HT-29 (cell line): ENCODE measurements at places on chromosomes 6 and 20.
A peak's percentile ranks its signal among the peaks of the same experiment; 100 is the strongest.

DNA sequence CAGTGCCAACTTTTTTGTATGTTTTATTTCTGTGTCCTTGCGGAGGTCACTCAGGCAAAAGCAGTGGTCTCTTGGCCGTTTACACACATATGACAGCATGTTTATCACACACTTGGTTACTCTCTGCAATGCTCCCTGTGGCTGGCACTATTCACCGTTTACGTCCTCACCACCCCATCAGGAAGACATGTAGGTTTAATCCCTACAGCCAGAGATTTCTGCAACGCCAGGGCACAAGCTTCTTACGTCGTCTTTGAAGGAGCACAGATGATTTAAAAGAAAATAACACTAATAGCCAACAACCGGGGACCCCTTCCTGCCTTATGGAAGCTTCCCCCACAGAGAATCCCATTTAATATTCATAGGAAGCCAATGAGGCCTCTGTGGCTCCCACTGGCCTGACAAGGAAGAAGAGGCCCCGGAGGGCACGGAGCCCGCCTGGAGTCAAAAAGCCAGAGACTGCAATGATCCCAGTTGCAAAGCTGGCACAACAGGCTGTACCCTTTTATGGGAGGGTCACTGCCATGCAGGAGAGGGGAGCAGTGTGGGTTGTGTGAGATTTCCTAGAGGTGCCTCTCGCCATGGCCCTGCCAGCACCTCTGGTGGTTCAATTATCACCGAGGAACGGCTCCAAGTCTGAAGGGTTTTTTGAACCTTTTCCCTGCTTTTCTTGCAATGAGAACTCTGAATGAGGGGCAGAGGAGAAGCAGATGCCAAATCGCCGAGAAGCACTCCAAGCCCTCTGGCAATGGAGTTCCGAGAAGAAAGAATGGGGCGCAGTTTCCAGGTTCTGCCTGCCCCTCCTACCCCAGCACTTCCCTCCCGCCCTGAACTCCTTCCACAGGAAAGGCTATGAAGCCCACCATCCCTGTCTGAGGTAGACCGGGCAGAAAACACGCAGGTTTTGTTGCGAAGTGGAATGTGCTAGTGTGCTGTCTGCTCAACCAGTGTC is 96.2 kb downstream of the THBS2 start:
- DNase-seq, result no peak

- no peak for DNase-seq
Observed at GRCh38 chr6:14270142-14270893, 152.7 kb downstream of the CD83 start.

DNA sequence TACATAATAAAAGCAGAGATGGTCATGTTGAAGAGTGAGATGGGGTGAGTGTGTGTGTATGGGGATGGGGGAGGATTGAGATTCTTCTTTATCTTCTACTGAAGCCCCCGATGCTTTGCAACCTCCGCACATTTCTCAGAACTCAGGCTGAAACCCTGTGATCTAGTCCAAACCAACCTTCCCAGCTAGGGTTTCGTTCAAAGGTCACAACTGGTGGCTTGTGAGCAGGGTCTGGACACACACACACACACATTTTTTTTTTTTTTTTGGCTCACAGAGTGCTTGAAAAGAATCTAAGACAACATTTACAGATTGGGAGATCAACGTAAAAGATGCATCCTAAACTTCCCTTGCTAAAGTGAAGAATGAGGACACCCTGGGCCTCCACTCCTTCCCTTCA is 225.0 kb upstream of the AGPAT4 start:
- no peak for DNase-seq

DNA sequence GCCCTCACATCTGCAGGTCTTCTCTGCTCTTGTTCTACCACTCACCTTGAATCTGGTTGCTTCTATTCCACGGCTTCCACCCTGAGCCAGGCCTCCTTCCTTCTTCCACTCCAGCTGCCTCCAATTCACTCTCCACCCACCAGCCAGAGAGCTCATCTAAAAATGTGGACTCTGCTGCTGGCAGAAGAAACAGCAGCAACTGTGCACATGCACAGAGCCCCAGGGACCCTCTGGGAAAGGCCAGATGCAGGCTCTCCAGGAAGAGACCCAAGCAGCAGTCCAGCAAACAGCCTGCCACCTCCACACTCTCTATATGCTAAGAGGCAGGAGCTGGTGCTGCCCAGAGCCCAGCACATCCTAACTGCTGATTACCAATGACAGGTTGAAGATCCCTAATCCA is 162.6 kb upstream of the TOP1 start:
- no peak for DNase-seq

DNA sequence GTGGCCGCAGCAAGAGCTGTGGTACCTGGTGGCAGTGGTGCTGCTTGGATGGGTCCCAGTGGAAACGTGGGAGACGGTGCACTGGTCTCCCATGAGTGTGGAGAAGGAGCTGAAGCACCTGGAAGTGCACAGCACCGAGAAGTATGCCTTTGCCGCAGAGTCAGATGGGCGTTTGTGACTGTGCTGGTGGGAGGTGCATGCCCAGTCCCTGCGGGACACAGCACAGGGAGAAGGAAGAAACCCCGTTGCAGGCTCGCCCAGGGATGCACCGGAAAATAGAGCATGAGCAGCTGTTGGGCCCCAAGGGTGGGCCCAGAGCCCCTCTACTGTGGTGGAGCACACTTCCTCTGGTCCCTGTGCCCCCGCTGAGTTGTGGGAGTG is 19.3 kb upstream of the RGS17 start:
- DNase-seq, result no peak

- DNase-seq, result peak; percentile 87
Observed at GRCh38 chr6:108560463-108561308, at the start of gene FOXO3. FOXO3 (plus strand) TSS chr6:108560917; CDS start chr6:108561209, 292 bp downstream.

DNA sequence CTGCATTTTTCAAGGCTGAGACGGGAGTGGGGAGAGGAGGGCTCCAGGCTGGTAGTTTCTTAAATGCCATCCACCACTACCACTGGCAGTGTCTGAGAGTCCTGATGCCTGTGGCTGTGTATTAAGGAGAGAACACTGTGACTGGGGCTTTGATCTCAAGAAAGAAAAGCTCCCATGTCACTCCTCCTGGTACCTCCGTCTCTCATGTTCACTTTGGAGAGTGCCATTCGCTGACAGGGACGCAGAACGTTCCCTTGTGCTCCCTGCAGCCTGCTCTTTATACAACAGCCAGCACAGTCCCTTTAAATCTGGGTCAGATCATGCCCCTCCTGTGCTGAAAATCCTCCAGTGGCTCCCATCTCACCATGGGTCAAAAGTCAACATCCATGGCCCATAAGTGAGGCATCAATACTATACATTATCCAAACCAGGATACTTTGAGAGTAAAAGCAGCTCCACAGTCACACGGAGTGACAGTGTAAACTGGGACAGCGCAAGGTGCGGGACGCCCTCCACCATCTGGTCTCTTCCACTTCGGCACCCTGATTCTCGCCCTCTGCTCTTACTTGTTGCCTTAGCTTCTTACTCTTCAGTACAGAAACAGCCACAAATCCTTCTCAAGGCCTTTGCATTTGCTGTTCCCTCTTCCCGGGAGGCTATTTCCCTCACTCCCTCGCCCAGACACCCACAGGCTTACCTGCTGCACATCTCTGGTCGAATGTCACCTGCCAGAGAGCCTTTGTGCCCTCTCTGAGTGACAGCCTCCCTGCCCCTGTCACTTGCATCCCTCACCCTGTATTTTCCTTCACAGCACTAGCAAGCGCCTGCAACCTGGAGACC is 20.0 kb downstream of the PDYN start:
- no peak for DNase-seq

DNA sequence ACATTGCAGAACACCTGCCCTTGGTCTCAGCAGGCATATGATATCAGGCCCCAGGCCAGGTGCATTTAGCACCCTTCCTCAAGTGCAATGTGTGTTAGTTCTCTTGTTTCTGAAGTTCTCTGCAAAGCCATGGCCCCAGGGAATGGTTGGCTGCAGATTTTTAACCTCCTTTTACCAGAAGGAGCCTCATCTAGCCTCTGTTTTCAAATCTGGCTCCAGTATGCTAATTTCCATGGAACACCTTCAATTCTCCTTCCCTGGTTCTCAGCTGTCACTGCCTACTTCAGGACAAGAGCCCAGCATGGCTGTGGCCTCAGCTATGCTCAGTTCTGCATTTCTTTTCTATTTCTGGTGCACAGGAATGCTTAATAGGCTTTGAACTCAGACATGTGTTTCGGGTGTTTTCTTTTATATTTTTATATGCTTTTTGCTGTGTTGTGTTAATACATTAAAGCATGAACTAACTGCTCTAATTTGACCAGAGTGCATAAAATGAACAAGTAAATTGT is 51.6 kb upstream of the OGFRL1 start:
- DNase-seq, result no peak

- peak; percentile 16 for DNase-seq
Observed at GRCh38 chr6:140846503-140847261, 1286.0 kb upstream of the GJE1 start.

- DNase-seq, result peak; percentile 2
Observed at GRCh38 chr6:58113960-58114359, 796.5 kb downstream of the PRIM2 start.

DNA sequence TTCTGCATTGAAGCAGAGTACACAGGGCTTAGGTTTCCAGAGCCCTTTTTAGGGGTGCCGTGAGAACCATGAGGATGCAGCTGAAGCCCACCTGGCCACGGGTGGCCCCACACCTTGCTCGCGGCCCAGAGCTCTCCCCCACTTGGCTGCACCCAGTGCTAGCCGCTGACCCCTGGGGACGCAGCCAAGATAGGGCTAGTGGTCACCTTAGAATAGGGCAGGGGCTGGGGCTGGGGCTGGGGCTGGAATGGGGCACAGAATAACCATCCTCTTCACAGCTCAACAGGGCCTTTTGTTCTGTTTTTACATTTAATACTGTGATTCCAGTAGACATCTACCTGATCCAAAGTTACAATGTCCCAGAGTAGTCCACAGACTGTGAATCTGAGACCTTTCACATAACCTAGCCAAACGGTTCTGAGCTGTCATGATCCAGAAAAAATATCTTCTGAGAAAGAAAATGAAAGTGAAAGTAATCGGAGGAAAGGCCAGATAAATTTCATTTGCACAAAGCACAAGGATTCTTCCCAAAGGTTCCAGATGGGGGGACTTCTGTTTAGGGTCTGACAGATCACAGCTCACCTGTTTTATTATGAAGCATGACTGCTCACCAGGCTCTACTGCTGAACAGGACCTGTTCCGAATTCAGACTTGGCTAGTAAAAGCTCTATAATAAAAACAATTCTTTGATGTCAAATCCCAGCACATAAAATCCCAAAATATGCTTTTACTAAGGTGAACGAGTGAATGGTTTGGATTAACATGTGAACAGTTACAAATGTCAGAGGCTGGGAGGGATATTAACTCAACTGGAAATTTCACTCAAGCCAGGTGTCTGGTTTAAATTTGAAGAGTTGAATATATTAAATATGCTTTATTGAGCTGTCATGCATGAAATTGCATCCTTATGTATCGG is 401.9 kb downstream of the THBS2 start:
- DNase-seq, result no peak

GRCh38 chr6:149181304-149181703 is 136.2 kb upstream of the TAB2 start:
- DNase-seq, result no peak

- DNase-seq, result no peak
Observed at GRCh38 chr6:14953836-14954235, 292.0 kb upstream of the JARID2 start.

DNA sequence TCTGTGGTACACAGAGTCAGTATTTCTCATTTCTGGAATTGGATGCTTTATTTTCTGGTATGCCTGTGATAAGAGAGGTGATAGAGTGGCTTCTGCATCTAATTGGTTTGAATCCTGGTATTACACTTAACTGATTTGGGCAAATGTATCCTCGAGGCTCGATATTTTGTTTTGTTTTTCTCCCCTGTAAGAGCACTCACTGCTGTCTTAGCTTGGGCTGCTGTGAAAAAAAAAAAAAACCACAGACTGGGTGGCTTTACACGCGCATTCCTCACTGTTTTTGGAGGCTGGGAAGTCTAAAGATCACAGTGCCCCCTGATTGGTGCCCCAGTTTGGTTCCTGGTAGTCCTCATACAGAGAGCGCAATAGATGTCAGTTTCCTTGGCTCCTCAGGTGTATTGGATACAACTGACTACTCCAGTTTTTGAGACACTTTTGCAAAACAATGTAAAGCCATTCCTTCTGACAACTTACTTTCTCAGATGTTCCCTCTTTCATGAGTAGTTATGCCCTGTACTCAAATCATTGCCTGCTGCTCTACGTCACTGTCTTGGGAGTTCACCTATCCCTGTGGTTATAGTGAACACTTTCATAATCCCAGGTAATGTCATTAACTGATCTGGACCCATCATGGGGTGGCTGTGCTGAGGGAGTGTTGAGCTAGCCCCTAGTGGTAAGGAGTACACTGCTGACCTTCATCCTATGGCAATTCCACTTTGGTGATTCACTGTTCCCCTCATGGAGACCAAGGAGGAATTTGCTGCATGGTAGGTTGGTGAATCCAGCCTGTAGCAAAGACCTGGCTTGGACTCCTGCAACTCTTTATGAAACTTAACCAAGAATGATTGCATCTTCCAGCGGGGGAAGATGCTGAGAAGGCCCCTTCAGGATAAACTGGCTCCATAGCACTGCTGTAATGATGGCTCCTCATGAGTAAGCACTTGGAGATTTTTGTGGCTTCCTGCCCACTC is 3.5 kb upstream of the ACAT2 start:
- no peak for DNase-seq

DNA sequence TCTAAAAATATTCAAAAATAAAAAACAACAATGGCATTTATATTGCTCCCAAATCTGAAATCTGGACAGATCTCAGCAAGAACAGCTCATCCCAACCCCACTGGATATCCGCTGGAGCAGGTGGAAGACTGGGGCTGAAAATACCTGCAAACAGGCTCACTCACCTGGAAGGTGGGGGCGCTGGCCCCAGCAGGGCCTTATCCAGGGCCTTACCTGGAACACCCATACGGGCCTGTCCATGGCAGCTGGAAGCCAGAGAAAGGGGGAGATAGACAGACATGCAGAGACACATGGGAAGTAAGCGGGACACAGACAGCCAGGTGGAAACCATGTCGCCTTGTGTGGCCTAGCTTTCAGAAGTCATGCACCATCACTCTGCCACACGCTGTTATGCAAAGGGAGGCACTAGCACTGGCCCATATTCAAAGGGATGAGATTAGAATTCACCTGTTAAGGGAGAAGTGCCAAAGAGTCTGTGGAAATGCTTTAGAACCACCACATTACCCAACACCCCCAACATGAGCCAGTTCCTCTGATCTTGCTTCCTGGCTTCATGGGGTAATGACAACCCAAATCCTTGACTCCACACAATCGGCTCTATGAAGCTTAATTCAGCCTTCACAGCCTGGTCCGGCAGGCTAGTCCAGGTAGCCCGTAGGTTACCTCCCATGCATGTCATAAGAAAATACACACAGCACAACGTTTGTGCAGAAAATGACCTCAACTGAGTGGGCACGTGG is 99.0 kb upstream of the CDYL start:
- DNase-seq, result no peak

- no peak for DNase-seq
Observed at GRCh38 chr6:160973311-160974250, 18.0 kb upstream of the MAP3K4 start.

- DNase-seq, result no peak
Observed at GRCh38 chr20:54004445-54004844, 65.9 kb downstream of the BCAS1 start.

GRCh38 chr20:41248368-41249024 is 69.0 kb downstream of the ZHX3 start:
- DNase-seq, result no peak

GRCh38 chr6:118746145-118746824 is 94.9 kb upstream of the CEP85L start:
- no peak for DNase-seq

- peak; percentile 90 for DNase-seq
Observed at GRCh38 chr20:45138561-45139300, 14.5 kb upstream of the WFDC12 start.

GRCh38 chr20:24011282-24011681 is 22.7 kb upstream of the GGTLC1 start:
- DNase-seq, result no peak
